ENCODE measurements at places on chromosomes 11 and 22.

GRCh38 chr22:30238661-30239487, 7.7 kb downstream of the LIF start:
- DNase-seq: peak; percentile 33

- DNase-seq: no peak
These were observed 19.7 kb upstream of the SLC5A1 start for GRCh38 chr22:32023251-32023827.

DNA sequence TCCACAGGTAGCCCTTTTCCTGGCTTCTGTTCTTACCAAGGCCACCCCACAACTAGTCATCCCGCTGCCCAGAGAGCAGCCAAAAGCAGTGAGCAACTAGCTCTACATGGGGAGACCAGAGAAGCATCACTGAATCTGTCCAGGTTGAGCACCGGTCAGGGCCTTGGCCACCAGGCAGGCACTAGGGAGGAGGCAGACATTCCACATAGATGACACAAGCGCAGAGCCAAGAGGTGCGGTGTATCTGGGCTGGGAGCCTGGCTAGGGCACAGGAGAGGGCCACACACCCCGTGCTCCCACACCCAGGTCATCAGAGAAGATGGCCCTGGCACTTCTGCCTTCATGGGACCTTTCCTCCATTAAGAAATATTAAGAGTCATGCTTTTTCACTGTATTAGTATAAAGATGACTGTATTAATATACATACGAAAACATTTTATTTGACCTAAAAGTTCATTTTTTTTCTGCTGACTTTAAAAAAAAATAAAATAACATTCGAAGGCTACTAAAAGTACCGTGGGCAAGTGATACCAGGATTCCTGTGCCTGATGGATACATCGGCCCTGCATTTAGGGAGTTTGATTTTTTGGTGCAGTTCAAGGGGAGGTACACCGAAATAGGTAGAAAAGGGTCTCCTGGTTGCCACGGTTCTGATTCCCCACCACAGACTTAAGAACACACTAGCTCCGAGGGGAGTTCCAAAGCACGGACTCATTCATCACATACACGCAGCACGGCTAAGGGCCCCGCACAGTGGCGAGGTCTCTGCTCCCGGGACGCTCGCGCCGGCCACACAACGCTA, 1.2 kb downstream of the DGCR2 start:
- peak; percentile 49 for DNase-seq

DNA sequence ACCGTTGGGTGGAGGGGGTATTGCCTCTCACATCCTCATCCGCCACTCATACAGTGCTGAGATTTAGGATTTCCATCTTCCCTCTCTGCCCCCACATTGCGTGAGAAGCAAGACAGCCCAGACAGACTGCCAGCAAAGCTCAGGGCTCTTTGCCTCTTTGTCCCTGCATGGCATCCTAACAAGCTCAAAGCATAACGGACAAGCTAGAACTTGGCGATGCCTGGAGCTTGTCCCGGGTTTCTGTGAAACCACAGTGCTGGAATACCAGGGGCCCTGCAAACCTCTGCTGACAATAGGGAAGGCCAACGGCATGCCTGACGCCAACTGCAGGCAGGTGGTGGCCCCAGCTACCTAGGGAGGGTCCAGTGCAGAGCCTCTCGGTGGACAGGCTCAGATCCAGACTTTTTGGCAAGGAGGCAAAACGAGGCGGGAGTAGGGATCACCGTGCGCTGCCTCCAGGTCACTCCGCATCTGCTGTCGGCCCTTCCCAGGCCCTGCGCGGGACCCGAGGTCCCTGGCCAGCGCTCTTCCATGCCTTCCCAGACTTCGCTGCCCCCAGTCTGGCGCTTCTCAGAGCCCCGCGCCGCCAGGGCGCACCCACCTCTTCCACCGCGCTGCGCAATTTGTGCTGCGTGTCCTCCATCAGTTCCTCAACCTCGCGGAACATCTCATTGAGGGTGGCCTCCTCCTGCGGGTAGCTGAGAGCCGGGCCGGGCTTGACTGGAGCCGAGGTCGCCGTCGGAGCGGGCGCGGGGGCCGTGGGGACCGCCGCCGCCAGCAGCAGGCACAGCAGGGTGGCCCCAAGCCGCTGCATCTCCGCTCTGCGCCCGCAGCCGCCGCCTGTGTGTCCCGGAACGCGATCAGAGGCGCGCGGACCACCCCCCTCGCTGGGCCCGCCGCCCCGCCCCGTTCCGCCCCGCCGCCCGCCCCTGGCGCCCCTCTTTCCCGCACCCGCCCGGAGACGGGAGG, at the start of gene DKK3:
DKK3 (minus strand) TSS at position 858 of the 969 bp plus-strand sequence; CDS start at position 814, 44 bp downstream.
- DNase-seq: peak; percentile 71

- DNase-seq: no peak
These were observed 377.1 kb upstream of the ISX start for GRCh38 chr22:34688825-34689224.

- DNase-seq: no peak
These were observed 266.5 kb upstream of the MTNR1B start for GRCh38 chr11:92702805-92703448.

DNA sequence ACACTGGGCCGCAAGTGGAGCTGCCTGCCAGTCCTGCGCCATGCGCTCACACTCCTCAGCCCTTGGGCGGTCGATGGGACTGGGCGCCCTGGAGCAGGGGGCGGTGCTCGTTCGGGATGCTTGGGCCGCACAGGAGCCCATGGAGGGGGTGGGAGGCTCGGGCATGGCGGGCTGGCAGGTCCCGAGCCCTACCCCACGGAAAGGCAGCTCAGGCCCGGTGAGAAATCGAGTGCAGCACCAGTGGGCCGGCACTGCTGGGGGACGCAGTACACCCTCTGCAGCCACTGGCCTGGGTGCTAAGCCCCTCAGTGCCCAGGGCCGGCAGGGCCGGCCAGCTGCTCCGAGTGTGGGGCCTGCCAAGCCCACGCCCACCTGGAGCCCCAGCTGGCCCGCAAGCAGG, 328.7 kb upstream of the LRRC4C start:
- no peak for DNase-seq

GRCh38 chr11:45847911-45848316, 639 bp downstream of the CRY2 start:
- peak; percentile 44 for DNase-seq

GRCh38 chr11:134939905-134940304, 527.9 kb upstream of the B3GAT1 start:
- peak; percentile 41 for DNase-seq

GRCh38 chr11:102007567-102008437, 39.4 kb upstream of the CFAP300 start:
- no peak for DNase-seq

DNA sequence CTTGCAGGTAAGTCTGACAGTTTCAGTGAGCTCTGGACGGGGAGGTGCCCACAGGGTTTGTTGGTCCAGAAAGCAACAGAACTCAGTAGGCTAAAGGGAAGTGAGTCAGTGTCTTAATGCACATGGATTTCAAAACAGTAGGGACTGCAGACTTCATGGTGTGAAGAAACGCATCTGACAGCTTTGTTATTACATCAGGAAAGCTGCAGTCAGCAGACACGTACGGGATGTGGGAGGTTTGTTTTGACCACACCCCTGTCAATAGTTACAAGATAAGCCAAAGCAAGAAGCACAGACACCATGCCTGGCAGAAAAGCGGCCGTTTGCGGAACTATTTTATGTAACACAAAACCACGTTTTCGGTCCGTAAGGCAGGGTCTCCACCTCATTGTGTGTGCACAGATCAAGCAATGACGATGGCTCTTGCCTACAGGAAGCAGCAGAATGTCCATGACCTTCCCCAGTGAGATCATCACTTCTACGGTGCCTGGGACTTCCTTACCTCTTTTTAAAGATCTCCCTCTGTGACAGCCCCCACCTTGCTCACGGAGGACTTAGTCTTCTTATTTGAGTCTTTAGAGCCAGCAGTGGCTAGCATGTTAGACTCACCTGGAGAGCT, 58.2 kb upstream of the FTH1 start:
- no peak for DNase-seq

GRCh38 chr11:11848891-11849746, 7.3 kb downstream of the USP47 start:
- DNase-seq: peak; percentile 30

DNA sequence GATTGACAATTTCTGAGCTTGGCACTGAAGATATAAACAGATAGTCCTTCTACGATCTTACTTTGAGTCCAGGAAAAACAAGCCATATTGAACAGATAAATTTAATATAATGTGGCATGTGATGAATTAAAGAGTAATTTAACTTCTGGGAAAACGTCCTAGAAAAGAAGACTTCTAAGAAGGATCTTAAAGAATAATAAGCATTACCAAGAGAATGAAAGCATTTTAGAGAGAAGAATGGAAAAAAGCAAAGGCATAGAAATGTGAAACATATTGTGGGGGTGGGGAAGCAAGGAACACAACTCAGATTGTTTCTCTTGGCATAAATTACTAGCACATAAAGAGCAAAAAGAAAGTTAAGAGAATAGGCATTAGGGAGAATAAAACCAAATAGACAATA, 5.4 kb downstream of the DDIAS start:
- DNase-seq: no peak

- no peak for DNase-seq
These were observed 276.2 kb downstream of the BRD1 start for GRCh38 chr22:49551446-49551845.

DNA sequence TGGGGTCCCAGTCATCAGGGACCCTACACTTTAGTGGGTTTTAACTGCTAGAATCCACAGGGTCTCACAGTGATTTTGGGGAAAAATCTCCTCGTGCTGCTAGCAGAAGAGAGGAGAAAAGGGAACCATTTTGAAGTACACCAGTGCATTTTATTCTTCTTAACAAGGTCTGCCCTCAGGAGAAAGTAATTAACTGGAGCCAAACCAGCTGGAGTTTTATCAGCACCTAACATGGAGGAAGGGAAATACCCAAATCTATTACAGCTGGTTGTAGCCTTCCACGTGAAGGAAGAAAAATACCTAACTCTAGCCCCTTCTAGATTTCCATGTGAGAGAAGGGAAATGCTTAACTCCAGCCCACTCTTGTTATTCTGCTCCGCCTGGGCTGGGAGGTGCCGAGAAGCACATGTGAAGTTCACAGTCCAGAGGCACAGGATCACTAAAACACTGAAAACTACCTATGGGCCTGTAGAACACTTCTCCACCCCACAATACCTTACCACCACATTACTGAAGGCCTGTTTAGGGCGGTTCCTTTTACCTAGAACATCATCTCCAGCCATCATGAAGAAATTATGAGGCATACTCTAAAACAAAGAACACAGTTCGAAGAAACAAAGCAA, 31.3 kb upstream of the TEAD1 start:
- DNase-seq: no peak
